ENCODE measurements at places on chromosomes 13 and 19.

DNA sequence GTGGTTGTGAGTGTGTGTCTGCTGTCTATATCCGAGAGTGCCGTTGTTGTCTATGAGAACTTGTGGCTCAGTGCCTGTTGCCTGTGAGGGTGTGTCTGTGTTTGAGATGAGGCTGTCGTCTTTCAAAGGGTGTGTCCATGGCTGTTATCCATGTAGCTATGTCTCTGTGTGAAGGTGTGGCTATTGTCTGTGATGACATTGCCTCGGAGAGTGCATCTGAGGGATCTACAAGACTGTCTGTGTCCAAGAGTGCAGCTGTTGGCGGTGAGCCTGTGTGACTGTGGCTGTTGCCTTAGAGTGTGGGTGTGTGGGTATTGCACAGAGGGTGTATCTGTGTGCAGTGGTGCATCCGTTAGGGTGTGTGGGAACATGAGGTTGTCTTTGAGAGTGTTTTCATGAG lies 4.9 kb downstream of the NUMBL start:
- no peak for DNase-seq

DNA sequence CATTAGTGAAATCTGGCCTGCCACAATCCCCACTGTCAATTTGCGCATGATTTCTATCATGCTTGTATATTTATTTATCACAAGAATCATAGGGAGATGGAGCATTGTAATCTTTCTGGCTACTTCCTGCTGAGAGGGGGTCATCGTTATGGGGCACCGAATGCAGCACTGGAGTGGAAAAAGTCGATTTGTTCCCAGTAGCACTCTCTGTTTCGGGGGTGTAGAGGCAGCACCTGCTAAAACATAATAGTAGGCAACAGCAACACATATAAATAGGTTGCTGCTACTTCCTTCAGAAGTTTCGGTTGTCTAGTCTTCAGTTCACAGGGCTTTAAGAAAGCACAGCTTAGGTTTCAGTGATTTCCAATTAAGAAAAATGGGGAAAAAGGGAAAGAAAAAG lies 23.4 kb upstream of the CEACAM21 start:
- no peak for DNase-seq

DNA sequence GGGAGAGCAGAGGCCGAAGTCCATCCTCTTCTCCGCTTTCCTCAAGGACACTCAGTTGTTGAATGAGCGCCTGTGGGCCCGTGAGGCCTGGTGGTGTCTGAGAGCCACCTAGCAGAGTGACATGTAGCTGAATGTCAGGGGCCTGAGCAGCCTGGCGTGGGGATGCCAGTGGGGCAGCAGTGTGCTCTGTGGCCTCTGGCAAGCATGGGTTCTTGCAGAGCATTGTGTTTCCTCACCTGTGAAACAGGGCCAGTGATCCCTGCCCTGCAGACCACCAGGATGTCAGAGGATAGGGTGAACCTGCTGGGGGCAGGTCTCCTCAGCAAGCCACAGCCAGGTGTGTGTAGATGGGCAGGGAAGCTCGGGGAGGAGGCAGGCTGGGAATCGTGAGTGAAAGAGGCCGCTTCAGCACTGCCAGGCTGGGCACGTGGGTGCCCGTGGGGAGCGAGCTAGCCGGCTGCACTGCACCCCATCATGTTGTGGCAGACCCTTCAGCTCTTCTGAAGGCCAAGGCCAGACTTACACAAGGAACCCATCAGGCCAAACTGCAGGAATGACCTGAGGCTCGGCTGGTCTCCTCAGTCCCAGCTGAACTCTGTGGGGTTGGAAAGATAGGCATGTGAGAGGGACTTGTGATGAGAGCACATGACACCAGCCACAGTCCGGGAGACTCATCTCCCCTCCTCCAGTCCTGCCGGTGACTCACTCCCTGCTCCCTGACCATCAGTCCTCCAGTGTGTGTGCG lies 5.0 kb downstream of the PPP1R37 start:
- no peak for DNase-seq

DNA sequence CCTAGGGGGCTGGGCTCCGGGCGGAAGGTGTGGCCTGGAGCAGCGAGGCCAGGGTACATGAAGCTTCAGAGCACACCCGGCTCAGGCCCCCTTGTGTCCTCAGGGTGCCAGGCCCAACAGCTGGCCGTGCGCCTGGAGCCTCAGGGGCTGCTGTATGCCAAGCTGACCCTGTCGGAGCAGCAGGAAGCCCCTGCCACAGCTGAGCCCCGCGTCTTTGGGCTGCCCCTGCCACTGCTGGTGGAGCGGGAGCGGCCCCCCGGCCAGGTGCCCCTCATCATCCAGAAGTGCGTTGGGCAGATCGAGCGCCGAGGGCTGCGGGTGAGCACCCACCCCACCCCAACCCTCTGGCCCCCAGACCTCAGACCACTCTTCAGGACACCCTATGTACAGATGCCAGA lies 3.2 kb downstream of the SYDE1 start:
- DNase-seq: no peak

- DNase-seq: no peak
These were observed 289.9 kb downstream of the DACH1 start for GRCh38 chr13:71577127-71577526.

DNA sequence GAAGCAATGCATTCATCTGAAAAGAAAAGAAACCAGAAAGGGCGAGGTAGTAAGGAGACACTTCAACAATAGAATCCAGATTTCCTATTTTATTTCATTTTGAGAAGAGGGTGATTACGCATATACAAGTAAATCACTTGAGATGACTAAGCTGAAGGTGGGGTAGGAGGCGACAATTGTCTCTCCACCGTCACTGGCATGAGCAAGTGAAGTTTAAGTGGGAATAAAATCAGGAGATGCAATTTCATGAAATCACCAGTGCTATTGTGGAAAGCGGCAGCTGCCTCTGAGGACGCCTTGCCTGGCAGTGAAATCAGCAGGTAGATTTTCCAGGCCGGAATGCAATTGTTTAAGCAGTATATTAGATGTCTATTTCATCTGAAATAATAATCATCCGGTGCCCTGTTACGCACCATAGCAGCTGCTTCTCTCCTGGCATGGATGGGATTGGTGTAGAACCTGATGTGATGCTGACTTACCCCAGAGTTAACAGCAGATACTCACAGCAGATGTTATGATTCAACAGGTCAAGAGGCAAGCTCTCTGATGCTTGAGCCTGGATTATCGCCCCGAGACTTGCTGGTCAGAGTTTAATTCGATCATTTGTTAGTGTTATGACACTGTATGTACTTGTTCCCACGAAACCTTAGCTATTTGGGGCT lies 64.3 kb downstream of the RASL11A start:
- no peak for DNase-seq

DNA sequence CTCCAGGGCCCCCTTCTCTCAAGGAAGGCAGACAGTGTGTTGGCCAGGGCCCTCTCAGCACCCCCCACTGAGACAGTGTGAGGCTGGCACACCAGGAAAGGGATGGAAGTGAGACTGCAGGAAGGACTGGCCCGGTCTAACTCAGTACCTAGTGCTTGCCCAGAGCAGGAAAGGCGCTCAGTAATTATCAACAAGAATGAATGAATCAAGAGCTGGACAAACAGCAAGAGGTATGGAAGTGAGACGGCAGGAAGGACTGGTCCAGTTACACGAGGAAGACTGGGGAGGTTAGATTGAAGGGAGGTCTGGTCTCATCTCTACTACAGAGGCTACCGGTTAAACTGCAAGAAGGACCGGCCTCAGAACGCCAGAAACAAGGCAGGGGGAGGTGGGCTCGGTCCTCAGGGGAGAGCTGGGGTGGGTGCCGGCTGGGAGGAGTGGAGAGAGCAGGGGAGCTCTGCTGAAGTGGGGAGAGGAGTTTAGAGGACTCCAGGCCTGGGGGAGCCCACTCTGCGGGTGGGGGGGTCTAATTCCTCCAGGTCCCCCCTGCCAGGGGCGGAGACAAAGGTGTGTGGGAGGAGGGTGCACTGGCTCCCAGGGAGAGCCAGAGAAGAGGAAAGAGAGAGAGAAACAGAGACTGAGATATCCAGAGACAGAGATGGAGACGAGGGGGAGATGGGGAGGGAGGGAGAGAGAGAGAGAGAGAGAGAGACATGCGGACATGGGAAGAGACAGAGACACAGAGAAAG lies 1.1 kb downstream of the SLC8A2 start:
- DNase-seq: no peak

GRCh38 chr19:2176337-2176994 lies 12.7 kb downstream of the DOT1L start:
- no peak for DNase-seq

DNA sequence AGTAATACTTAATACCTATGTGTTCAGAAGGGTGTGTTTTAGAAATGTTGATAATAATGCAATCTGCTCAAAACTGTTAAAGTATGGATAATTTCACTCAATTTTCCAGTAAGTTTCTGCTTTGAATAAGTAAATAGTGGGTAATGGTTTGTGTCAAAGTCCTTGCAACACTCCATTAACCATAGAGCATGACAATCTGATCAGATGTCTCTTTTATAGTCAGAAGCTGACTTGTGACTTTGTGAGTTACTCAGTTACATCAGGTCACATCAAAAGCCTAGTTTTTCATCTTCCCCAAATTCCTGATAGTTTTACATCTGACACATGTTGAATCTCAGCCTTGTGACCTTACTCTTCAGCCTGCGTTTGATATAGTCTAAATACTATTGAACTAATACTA lies 338.0 kb downstream of the EFNB2 start:
- no peak for DNase-seq

- no peak for DNase-seq
These were observed 371.1 kb upstream of the SPRY2 start for GRCh38 chr13:80712026-80712425.

- no peak for DNase-seq
These were observed 7.7 kb upstream of the RFX2 start for GRCh38 chr19:6118043-6118442.

DNA sequence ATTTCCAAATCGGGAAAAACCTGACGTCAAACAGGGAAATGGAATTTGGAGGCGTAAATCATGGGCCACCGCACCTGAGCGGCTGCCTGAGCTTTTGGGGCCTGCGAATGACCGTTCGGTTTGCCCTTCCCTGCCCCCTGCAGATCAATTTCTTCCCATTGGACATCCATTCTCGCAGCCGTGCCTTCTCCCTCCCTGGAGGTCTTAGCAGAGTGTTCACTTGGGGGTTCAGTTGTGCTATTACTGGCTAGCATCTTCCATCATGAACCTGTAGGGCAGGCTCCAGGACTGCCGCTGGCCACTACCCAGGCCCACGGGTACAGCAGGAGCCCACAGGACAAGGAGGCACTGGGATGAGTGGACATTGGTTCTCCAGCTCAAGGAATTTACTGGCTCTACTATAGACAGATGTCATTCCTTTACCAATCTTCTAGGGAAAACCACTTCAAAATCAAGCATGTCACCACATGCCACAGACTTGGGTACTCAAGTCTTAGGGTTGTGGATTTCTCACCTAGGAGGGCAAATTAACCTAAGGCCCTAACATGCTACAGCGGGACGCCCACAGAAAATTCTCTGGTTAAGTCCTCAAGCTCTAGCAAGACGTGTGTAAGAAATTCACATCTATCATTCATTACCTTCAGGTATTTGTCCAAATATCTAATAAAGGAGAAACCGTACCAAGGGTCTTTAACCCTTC lies 75.5 kb downstream of the COL4A1 start:
- no peak for DNase-seq

DNA sequence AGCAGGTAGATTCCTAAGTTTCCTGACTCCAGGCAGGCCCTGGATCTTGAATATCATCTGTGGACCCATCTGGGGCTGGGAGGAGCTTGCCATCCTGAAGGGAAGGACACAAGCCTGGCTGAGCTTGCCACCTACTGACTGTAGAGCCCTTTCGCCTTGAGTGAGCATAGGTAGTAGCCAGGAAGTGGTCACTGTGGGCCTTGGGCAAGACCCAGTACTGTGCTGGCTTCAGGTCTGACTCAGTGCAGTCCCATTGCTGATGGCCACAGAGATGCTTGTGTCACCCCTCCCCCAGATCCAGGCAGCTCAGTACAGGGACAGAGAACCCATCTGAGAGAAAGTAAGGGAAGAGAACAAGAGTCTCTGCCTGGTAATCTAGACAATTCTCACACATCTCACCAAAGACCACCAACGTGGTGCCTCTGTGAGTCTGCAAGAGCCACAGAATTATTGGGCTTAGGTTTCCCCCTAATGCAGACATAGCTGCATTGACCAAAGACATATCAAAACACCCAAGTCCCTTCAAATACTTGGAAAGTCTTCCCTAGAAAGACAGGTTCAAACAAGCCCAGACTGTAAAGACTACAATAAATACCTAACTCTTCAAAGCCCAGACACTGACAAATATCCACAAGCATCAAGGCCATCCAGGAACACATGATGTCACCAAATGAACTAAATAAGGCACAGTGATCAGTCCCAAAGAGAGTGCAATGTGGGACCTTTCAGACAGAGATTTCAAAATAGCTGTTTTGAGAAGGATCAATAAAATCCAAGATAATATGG lies 108.2 kb upstream of the WASF3 start:
- DNase-seq: no peak

GRCh38 chr13:20544201-20544923 lies 18.7 kb upstream of the CRYL1 start:
- DNase-seq: no peak

GRCh38 chr13:31245598-31246373 lies 46.0 kb downstream of the B3GLCT start:
- DNase-seq: no peak

- DNase-seq: no peak
These were observed 27.9 kb upstream of the NDUFS7 start for GRCh38 chr19:1355568-1356507.

GRCh38 chr19:50198431-50199258 lies 4.8 kb upstream of the MYH14 start:
- no peak for DNase-seq

DNA sequence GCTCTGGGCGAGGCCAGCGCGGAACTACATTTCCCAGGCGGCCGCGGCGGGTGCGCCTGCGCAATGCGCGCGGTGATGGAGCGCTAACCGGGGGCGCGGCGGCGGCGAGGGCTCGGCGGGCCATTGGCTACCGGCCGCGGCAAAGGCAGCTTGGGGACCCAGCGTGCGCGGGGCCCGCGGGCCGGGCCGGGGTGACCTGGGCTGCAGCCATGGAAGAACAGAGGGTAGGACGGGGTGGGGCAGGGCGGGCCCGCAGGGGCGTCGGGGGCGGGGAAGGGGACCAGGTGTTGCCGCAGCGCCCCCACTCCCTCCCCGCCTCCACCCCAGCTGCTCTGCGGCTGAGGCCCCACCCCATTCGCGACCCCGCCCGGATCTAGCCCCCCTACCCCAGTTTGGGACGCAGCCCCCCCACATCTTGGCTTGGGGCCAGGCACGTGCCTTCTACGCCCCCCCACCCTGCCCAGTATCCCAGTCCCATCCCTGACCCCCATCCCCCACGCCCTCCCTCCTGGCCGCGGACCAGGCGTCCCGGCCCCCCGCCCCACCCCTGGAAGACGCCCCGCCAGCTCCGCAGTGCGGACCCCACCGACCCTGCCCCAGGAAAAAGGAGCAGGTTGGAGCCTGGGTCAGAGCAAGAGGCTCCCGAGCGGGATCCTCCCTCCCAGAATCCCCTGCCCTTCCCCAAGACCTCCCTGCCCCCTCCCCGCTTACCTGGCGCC lies at the start of gene FSD1:
Gene FSD1 (plus strand): TSS at position 61 of the 719 bp plus-strand sequence. CDS start 149 bp downstream, at position 210.
- peak; percentile 90 for DNase-seq

Measured in nephron progenitor cell (in vitro differentiated cells).